ENCODE measurements at places on chromosomes 5 and 9.

- DNase-seq, result no peak
Observed at GRCh38 chr5:128763321-128763720, 202.0 kb upstream of the SLC27A6 start.

- DNase-seq, result no peak
Observed at GRCh38 chr5:81786991-81787390, 36.1 kb upstream of the SSBP2 start.

GRCh38 chr5:122112063-122112462 lies 17.3 kb upstream of the ZNF474 start:
- no peak for DNase-seq

DNA sequence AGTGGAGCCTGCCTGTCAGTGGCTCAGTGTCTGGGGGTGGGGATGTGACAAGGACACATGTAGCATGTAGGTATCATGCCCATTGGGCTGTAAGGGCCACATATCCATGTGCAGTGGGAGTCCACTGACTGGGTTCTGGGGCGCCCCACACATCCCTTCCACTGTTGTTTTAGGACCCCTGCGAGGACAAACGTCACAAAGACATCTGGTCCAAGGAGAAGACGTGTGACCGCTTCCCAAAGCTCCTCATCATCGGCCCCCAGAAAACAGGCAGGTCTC lies 33.4 kb downstream of the NDST1 start:
- no peak for DNase-seq

DNA sequence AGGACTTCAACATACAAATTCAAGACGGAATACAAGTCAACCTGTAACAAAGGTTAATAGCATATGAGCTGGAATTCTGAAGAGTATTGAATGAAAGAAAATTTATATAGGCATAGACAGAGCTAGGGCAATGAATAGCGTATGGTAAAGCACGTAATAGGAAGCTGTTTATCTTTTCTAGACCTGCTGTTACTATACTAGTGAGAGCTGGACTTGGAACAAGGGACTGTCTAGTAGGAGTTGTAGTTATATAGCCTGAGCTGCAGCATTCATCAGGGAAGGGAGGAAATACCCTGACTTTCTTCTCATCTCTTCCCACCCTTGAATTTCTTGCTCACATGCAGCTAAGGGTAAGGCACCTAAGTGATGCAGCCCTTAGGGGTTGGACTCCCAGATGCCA lies 67.5 kb upstream of the PRLR start:
- no peak for DNase-seq

DNA sequence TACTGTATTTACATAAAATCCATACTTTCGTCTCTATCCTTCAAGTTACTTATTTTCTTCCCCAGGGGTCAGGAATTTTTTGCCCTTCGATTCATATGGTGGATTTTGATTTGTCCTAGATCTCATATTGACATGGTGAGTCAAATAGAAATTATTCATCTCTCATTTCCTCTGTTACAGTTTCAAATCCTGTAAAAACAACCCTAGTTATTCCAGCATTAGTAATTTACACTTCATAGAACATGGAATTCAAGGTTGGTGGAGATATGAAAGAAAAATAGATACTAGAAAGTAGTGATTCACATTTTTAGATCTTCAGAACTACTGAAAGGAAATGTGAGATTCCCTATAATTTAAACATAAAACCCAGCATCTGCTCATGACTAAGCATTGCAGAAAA lies 1331.0 kb upstream of the CDH9 start:
- DNase-seq, result no peak

- no peak for DNase-seq
Observed at GRCh38 chr9:20692554-20692953, 8.5 kb downstream of the FOCAD start.

DNA sequence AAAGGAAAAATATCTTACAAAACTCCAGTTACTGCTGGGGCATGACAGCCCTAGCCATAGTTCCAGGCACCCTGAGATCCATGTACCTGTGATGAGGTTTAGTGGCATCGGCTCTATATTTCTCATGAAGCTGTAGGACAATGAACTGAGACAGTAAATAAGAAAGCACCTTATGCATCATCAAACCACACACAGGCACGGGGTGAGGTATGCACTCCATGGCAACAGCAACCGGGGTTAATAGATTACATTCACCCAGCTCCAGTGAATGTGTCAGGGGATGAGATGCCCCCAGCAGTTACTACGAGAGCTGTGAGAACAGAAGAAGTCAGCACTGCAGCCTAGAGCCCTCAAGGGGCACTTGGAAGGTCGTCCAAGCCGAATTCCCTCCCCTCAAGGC lies 162.0 kb upstream of the S1PR3 start:
- DNase-seq, result peak; percentile 7

DNA sequence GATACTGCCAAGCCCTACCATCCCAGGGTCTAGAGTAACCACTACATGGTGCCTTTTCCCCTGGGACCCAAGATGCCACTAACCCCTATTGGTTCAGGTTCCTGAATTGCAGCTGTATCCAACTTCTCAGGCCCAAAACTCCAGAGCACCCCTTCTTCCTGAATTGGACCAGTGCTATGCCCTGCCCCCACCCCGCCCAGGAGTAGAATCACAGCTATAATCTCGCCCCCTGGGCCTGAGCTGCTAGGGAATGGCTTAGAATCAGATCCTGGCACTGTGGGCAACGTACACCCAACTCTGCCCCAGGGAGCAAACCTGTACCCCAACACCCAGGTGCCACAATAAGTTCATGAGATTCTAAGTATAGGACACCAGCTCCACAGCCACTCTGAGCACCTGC lies 206.3 kb downstream of the CACNA1B start:
- DNase-seq, result no peak

GRCh38 chr5:84438456-84438855 lies 53.8 kb upstream of the EDIL3 start:
- no peak for DNase-seq

DNA sequence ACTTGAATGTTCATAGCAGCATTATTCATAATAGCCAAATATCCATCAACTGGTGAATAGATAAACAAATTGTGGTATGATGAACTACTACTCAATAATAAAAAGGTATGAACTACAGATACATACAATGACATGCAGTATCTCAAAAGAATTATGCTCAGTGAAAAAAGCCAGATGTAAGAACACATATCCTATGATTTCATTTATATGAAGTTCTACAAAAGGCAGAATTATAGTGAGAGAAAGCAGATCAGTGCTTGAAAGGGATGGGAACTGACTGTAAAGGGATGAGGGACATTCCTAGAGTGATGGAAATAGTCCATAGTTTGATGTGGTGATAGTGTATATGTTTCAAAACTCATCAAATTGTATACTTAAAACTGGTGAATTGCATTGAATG lies 339.0 kb downstream of the ENC1 start:
- DNase-seq, result no peak

GRCh38 chr5:61737964-61738340 lies 405.9 kb downstream of the ZSWIM6 start:
- no peak for DNase-seq

GRCh38 chr5:173231381-173231766 lies 3.6 kb downstream of the NKX2-5 start:
- no peak for DNase-seq

GRCh38 chr5:113612060-113612496 lies 98.6 kb downstream of the YTHDC2 start:
- no peak for DNase-seq

GRCh38 chr5:97266576-97266975 lies 83.5 kb upstream of the RIOK2 start:
- no peak for DNase-seq

DNA sequence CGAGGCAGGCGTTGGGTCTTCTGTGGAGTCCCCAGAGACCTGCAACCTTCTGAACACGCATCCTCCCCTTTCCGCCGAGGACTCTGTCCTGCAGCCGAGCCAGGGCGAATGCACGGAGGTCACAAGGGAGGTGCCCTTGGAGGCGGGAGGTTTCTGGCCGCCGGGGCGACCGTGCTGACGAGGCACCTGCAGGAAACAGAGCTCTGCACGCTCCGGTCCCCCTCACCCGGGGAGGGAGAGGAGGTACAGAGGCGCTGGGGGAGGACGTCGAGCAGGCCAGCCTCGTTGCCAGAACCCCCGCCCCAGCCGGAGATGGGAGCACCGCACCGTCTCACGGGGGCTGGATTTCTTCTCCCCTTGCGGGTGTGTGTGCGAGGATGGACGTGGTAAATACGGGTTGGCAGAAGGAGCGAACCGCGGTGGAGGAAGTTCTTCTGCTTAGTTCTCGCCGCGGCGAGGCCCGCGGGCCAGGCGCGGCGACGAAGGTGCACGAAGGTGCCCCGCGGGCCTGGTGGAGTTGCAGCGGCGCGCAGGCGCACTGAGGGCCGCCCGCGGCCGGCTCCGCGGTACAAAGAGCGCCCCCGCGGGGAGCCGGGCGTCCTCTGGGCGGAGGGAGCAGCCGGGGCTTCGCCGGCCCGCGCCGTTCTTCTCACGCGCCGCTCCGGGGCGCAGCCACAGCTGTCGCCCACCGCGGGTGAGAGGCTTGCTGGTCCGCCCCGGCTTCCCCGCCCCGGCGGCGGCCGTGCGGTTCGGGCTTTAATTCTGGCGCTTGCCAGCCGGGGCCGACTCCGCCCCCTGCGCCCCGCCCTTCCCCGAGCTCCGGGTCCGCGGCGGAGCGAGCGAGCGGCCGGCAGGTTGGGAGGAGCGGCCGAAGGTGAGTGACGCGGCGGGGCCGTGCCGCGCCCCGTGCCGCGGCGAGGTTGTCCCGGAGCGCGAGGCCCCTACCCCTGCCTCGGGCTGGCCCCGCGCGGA lies 289.5 kb downstream of the DOCK8 start:
- DNase-seq, result peak; percentile 52
